ENCODE measurements at places on chromosomes 12 and 14. TPM values are rescaled to one million over a fixed set of nuclear protein-coding genes. Genes with fewer than 3 reads are reported as not detected.
A peak's percentile ranks its signal among the peaks of the same experiment; 100 is the strongest.

The SLC2A3 gene
- 230 TPM for total RNA-seq

GRCh38 chr14:64722842-64723447 lies 18.7 kb downstream of the PLEKHG3 start:
- H3K27ac ChIP-seq = peak overlapping the region; percentile 82
- peaks cover 80% of the 10 kb centered on the region for H3K4me1 ChIP-seq
- peaks cover 26% of the 10 kb centered on the region for H3K36me3 ChIP-seq
- no peaks in the 10 kb centered on the region for H3K27me3 ChIP-seq
- DNase-seq = peak; percentile 69
- H3K4me3 ChIP-seq = peak overlapping the region; percentile 35

DNA sequence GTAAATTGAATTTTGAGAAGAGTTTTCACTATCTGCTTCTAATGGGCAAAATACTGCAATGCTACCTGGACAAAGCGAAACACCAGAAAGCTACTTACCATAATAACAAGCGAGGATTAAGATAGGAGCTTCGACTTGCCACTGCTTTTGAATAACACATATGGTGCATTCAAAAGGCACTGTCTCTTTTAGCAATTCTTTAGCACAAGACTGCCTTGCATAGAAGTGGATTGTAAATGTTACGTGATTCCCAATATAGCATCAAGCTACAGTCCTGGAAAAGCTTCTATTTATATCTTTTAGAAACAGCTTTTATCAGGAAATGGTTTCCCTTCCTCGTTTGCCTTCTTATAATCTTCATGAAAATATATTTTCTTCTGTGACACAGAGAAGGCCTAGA lies 258.7 kb upstream of the PDE3A start:
- H3K27me3 ChIP-seq = no peaks in the 10 kb centered on the region
- no peaks in the 10 kb centered on the region for H3K4me1 ChIP-seq
- H3K4me3 ChIP-seq = no peak overlapping the region
- DNase-seq = no peak
- H3K27ac ChIP-seq = no peak overlapping the region

- peaks cover 33% of the 10 kb centered on the region for H3K36me3 ChIP-seq
- no peaks in the 10 kb centered on the region for H3K27me3 ChIP-seq
- H3K27ac ChIP-seq = no peak overlapping the region
- no peak for DNase-seq
- no peak overlapping the region for H3K4me3 ChIP-seq
- peaks cover 15% of the 10 kb centered on the region for H3K4me1 ChIP-seq
Observed at GRCh38 chr12:12550277-12550676, 12.4 kb downstream of the DUSP16 start.

- H3K27me3 ChIP-seq = no peaks in the 10 kb centered on the region
- peak overlapping the region; percentile 51 for H3K27ac ChIP-seq
- no peak overlapping the region for H3K4me3 ChIP-seq
- peak; percentile 68 for DNase-seq
Observed at GRCh38 chr12:55955800-55956508, 9.9 kb downstream of the PMEL start.

GRCh38 chr12:64461634-64462414 lies 9.9 kb downstream of the TBK1 start:
- H3K4me3 ChIP-seq = no peak overlapping the region
- no peak overlapping the region for H3K27ac ChIP-seq
- peaks cover 23% of the 10 kb centered on the region for H3K4me1 ChIP-seq
- H3K36me3 ChIP-seq = peaks cover 39% of the 10 kb centered on the region
- H3K27me3 ChIP-seq = no peaks in the 10 kb centered on the region

GRCh38 chr12:57868851-57869268 lies 22.3 kb upstream of the CTDSP2 start:
- peaks cover 7% of the 10 kb centered on the region for H3K4me1 ChIP-seq
- DNase-seq = no peak
- H3K27ac ChIP-seq = no peak overlapping the region
- peaks cover 7% of the 10 kb centered on the region for H3K27me3 ChIP-seq

The NTN4 gene
- 0.40 TPM for total RNA-seq

The OR6C2 gene
- not detected for total RNA-seq

DNA sequence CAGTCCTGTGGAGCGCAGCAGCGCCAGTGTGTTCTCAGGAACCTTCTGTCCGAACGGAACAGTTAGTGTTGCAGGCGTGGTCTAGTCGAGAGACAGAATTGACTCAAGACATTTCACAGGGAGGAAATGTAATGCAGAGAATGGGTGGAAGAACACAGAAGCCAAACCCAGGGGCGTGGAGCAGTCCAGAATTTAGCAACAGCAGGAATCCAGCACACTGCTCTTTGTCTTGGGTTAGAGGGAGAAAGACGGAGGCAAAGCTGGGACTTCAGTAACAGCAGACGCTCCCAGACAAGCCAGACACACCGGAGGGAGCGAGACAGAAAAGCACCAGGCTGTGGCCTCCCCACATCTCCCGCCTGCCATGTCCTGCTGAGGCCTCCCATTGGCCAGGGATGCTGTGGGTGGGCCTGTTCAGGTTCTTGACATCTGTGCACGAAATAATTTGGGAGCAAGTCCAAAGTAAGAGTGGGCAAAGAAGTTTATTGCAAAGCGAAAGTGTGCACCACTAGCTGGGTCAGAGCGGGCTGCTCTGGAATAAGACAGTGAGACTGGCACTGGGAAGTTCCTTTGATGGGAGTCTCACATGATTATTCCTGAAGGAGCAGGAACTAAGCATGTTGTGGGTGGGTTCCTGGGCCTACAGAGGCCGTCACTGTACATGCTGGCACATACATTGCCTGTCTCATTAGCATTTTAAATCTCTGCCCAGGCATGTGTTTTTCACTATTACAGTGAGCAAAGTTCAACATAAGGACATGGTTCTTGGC lies 339.3 kb upstream of the SFSWAP start:
- no peak overlapping the region for H3K27ac ChIP-seq
- DNase-seq = no peak
- no peaks in the 10 kb centered on the region for H3K4me1 ChIP-seq
- H3K4me3 ChIP-seq = no peak overlapping the region
- H3K36me3 ChIP-seq = no peaks in the 10 kb centered on the region

DNA sequence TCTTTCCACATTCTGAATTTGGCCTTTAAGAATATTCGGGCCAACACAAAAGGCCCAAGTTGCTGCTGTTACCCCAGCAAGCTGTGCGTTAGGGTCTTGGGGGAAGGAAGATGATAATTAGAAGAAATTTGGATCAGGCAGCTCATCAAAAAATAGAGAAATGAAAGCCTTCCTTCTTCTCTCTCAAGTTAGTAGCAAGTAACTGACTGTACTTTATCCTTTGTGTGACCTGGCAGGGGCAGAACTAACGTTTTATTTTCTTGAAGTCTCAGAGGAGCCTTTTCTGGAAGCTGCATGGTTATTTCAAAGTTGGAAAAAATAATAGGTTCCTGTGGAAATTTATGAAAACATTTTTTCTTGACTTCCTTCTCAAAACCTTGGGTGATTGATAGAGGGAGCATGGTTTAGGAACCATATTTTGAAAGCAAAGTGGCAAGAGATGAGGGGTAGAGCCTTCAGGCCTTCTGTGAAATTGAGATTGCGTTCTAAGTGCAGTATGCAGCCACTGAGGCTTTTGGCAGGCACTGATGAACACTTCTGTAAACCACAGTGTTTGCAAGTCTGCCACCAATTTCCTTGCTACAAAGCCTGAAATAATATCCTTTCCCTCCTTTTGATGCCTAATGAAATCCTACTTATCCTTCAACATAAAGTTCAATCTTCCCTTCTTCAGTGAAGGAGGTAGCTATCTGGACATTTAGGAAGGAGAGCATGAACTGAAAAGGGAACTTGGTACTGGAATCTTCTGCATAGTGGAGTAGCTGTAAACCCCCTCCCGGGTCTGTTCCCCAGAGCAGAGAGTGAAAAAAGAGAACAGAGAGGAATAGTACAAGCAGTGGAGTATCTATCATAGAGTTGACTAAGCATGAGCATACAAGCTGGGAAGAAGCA lies 123.2 kb downstream of the FGD4 start:
- no peak overlapping the region for H3K27ac ChIP-seq
- H3K4me1 ChIP-seq = peaks cover 16% of the 10 kb centered on the region
- H3K4me3 ChIP-seq = no peak overlapping the region
- DNase-seq = no peak
- H3K36me3 ChIP-seq = no peaks in the 10 kb centered on the region

GRCh38 chr12:95439461-95440230 lies 34.3 kb upstream of the METAP2 start:
- no peaks in the 10 kb centered on the region for H3K4me1 ChIP-seq
- H3K27ac ChIP-seq = no peak overlapping the region
- H3K36me3 ChIP-seq = no peaks in the 10 kb centered on the region
- no peaks in the 10 kb centered on the region for H3K27me3 ChIP-seq
- DNase-seq = no peak

GRCh38 chr12:77786675-77787074 lies 44.0 kb upstream of the NAV3 start:
- H3K4me1 ChIP-seq = no peaks in the 10 kb centered on the region
- no peak for DNase-seq
- H3K36me3 ChIP-seq = no peaks in the 10 kb centered on the region
- H3K4me3 ChIP-seq = no peak overlapping the region
- no peaks in the 10 kb centered on the region for H3K27me3 ChIP-seq

DNA sequence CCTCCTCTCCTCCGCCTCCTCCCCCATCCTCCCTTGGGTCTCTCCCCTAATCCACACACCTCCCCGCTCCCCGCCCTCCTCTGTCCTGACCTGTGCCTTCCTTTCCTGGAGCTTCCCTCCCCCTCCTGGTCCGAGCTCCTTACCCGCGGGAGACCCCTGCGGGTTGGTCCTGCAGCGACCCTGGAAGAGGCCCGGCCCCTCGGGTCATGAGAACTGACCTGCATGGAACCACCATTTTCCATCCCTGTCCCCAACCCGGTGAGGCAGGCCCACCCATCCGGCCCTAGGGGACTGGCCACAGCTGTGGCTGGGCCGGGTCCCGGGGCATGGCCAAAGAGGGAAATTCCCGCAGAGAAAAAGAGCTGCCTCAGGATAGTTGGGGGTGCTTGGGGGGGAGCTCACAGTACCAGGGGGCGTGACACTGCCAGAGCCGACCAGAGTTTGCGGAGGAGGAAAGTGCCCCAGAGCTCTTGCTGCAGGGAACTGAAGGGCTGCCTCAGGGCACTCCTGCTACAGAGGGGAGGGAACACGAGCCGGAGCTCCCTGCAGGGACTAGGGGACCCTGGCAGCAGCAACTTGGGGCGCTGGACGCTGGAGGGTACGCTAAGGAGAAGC lies 613 bp downstream of the ARHGEF40 start:
- no peak for DNase-seq
- H3K36me3 ChIP-seq = no peaks in the 10 kb centered on the region
- peaks cover 34% of the 10 kb centered on the region for H3K4me1 ChIP-seq
- H3K27me3 ChIP-seq = peaks cover 69% of the 10 kb centered on the region

The PTGER2 gene
- 54.5 TPM for total RNA-seq

The SERPINA12 gene
- not detected for total RNA-seq

The PLCZ1 gene
- not detected for total RNA-seq

The POTEM gene
- total RNA-seq = not detected

The IFT43 gene
- 4.5 TPM for total RNA-seq

DNA sequence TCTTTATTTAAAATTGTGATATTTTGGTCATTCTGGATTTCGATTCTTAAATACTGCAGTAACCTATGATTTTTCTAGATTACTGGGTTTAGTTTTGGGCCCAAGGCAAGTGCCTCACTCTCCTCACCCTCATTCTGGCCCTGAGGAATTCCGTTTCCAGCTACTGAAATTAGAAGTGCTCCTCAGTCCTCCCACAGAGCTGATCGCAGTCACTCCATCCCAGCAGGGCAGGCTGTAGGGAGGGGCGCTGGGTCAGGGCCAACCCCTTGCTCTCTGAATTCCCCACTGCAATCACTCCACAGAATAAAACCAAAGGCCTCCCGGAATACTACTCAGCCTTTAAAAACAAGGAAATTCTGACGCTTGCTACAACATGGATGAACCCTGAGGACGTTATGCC lies 66.5 kb upstream of the DIO3 start:
- no peak for DNase-seq
- H3K27me3 ChIP-seq = peaks cover 2% of the 10 kb centered on the region
- H3K27ac ChIP-seq = no peak overlapping the region
- no peaks in the 10 kb centered on the region for H3K4me1 ChIP-seq
- no peak overlapping the region for H3K4me3 ChIP-seq

DNA sequence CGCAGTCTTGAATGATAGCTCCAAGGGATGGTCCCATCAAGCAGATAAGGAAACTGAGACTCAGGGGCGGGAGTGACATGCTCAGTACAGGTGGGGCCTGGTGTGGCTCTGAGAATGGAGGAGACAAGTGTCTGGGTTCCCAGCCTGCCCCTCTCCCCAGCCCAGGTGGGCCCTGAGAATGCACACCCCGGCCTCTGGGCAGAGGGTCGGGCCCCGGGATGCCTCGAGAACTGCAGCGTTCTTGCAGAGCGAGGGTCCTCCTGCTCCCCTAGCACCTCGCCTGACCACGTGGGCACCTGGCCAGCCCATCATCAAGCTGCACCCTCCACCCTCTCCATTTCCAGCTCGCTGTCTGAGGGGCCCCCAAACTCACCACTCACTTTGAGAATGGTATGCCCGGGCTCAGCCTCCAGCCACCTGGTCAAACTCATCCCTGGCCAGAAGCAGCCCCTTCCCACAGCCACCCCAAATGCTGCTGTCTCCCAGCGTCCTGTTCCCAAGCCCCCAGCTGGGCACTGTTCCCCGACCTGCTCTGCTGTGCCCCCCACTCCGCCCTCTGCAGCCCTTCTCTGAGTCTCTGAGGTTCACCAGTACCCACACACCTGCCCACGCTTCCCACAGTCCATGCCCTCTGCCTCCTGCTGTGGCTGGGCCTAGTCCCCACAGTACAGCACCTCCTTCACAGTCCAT lies 44.3 kb downstream of the CYP46A1 start:
- H3K27ac ChIP-seq = no peak overlapping the region
- no peaks in the 10 kb centered on the region for H3K36me3 ChIP-seq
- H3K27me3 ChIP-seq = peaks cover 10% of the 10 kb centered on the region
- H3K4me3 ChIP-seq = no peak overlapping the region
- no peak for DNase-seq
- no peaks in the 10 kb centered on the region for H3K4me1 ChIP-seq

DNA sequence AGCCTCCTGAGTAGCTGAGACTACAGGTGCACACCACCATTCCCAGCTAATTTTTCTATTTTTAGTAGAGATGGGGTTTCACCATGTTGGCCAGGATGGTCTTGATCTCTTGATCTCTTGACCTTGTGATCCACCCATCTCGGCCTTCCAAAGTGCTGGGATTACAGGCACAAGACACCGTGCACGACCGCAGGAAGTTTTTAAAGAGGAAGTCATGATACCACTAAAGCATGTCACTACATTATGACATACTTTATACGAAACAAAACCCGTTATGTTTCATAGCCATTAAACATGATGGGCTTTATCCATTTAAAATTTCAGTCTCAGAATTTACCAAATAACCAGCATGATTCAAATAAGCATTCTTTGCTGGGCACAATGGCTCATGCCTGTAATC lies 83.8 kb upstream of the DUSP6 start:
- no peak for DNase-seq
- H3K4me3 ChIP-seq = no peak overlapping the region
- H3K4me1 ChIP-seq = peaks cover 3% of the 10 kb centered on the region
- no peak overlapping the region for H3K27ac ChIP-seq
- no peaks in the 10 kb centered on the region for H3K27me3 ChIP-seq

GRCh38 chr12:84919271-84919670 lies 6.7 kb upstream of the SLC6A15 start:
- no peak for DNase-seq
- no peak overlapping the region for H3K27ac ChIP-seq
- H3K36me3 ChIP-seq = no peaks in the 10 kb centered on the region

All from activated CD4-positive, alpha-beta T cell treated with anti-CD3 and anti-CD28 coated beads, Interleukin-2, amount 10 ng/mL, durations not matched to agents 7 days and 5 days (primary cell).